ENCODE measurements at places on chromosomes 1 and 21.
A peak's percentile ranks its signal among the peaks of the same experiment; 100 is the strongest.

GRCh38 chr21:23574932-23575331 is 2032.3 kb downstream of the MRPL39 start:
- no peak for DNase-seq

GRCh38 chr1:165241952-165242351 is 114.6 kb downstream of the LMX1A start:
- no peak for DNase-seq

DNA sequence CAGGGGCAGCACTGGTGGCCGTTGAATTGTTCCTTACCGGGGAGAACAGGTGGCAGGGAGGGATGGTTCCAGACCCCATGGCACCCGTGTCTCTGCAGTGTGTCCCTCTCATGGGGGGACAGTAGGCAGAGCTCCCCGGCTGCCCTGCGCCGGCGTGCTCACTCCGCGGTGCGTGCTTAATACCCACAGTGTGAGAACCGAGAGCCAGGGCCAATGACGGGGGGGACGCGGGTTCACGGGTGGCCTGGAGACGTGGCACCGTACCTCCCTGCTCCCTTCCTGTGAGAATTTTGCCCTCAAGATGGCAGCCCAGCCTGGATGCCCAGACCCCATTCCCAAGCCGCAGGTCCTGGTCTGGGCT is 47.1 kb downstream of the PRDM16 start:
- DNase-seq, result no peak

- DNase-seq, result no peak
Measured at GRCh38 chr1:163842571-163842970, 520.8 kb downstream of the NUF2 start.

DNA sequence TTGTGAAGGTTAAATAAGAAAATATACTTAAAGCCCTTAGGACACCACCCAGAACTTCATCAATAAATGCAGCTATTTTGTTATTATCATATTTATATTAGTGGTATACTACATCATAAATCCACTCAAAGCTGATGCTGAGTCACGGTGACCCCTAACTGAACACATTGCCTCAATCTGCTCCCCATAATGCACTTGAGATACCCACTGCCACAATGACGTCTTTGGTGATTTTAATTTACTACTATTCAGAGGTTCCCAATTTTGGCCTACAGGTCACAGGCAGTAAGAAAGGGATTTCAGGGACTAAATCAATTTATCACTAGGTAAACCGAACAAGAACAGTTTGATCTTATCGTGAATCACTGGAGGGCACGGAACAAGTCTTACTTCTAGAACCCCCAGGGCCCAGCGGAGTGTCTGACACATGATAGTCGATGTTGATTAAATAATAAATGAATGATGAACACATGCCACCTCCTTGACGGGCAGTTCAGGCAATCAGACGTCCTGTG is 493 bp upstream of the CHD1L start:
- no peak for DNase-seq

- DNase-seq, result no peak
Measured at GRCh38 chr1:185775501-185775900, 41.3 kb downstream of the HMCN1 start.

- no peak for DNase-seq
Measured at GRCh38 chr1:19169642-19170041, 40.4 kb downstream of the UBR4 start.

- no peak for DNase-seq
Measured at GRCh38 chr1:116110567-116111523, at the start of gene MAB21L3. Gene MAB21L3, plus strand, starts transcription at chr1:116111399. Its CDS starts 1,217 bp downstream, at chr1:116112616.

GRCh38 chr1:61748566-61748965 is 6.3 kb downstream of the PATJ start:
- no peak for DNase-seq

DNA sequence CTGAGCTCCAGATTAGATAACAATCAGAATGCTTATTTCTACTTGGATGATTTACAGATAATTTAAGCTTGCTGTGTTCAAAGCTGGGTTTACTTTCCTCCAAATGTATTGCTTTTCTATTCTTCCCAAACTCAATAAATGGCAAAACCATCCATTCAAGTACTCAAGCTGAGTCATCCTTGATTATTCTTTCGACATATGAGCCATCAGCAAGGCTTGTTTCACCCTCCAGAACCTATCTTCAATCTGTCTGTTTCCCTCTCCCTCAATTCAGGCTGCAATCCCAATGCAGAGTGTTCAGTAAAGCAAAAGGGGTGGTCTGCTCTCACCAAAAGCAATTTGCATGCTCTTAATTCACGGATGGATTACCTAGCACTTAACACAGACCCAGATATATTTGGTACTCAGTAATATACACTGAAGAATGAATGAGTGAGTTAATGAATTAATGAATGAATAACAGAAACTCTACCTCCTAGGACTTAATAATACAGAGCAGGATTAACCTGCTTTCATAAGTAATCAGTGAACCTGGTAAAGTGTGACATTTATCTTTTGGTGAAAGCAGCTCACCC is 41.9 kb downstream of the DDR2 start:
- no peak for DNase-seq

GRCh38 chr1:23103001-23103889 is 65.4 kb downstream of the LUZP1 start:
- no peak for DNase-seq

GRCh38 chr1:2821966-2822620 is 20.6 kb upstream of the TTC34 start:
- DNase-seq, result peak; percentile 9

GRCh38 chr1:222781251-222781650 is 33.6 kb upstream of the DISP1 start:
- DNase-seq, result no peak

- no peak for DNase-seq
Measured at GRCh38 chr1:219128957-219129356, 44.7 kb upstream of the LYPLAL1 start.

DNA sequence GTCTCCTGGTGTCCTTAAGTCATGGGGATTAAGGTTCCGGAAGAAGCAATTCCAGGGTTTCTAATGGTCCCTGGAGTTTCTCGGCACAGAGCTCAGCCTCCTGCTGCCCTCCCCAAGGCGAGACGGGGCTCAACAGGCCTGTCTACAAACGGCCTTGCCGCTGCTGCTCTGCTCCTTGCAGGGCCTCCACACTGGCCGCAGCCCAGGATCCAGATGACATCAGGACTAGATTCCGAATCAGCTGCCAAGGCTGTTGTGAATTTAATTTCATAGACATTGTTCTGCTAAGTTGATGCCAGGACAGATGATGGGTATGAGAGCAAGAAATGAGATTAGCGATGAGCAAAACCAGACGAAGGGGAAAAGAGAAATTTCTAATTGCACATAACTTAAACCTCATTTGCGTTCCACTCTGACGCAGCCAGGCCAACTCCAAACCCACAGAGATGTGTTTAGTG is 103.6 kb upstream of the BACE2 start:
- DNase-seq, result no peak

DNA sequence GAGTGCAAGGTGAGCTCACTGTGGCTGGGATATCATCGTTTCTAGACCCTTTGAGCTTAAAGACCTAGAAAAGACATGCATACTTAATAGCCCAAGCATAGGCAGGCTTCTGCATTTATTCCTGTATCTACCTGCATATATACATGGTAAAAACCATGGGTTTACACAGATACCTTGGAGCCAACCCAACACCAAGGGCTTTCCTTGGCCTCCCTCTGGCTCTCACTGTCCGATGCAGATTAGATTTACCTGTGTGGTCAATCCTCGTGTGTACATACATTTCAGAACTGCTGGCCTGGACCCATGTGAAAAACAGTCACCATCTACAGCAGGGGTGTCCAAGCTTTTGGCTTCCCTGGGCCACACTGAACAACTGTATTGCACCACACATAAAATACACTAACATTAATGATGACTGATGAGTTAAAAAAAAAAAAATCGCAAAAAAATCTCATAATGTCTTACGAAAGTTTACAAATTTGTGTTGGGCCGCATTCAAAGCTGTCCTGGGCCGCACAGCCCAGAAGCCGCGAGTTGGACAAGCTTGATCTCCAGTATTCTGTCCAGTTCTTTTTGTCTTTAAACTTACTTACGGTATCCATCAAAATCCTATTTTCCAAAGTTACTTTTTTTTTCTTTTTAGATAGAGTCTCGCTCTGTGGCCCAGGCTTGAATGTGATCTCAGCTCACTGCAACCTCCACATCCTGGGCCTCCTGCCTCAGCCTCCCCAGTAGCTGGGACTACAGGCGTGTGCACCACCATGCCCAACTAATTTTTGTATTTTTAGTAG is 43.5 kb downstream of the WDR4 start:
- no peak for DNase-seq

- DNase-seq, result peak; percentile 3
Measured at GRCh38 chr1:111139324-111139955, 453 bp downstream of the DRAM2 start.

DNA sequence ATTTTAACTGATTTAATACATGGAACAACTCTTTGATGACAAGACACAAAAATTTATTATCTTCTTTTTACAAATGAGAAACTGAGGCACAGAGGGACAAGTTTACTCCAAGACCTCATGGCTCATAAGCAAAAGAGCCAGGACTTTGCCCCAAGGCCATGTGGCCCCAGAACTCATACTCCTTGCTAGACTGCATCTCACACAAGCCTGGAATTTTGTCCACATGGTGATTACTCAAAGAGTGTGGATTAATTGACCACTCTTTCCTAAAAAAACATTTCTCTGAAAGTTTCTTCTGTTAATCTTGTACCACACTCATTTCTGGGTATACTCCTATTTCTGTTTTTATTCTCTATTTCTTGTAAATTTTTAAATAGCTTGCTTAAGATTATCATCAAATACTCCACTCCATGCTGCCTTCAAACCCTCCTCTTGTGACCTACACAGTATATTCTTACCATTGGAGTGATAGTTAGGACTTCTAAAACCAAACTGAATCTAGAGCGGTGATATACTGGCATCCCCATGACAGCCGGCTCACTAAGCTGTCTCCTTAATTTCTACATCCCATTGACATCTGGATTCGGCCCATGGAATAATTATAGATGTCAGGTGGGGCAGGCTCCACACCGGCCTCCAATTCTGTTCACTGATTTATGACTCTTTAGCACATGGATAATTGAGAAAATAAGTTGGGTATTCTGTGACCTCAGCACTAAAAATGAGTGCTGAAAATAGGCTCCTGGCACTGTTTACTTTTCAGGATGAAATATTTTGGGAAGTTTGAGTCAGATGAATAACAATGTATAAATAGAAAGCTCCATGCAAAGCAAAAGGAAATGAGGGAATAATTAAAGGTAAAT is 16.1 kb downstream of the RGS4 start:
- no peak for DNase-seq

GRCh38 chr1:165431079-165431478 is 13.8 kb downstream of the RXRG start:
- DNase-seq, result no peak

DNA sequence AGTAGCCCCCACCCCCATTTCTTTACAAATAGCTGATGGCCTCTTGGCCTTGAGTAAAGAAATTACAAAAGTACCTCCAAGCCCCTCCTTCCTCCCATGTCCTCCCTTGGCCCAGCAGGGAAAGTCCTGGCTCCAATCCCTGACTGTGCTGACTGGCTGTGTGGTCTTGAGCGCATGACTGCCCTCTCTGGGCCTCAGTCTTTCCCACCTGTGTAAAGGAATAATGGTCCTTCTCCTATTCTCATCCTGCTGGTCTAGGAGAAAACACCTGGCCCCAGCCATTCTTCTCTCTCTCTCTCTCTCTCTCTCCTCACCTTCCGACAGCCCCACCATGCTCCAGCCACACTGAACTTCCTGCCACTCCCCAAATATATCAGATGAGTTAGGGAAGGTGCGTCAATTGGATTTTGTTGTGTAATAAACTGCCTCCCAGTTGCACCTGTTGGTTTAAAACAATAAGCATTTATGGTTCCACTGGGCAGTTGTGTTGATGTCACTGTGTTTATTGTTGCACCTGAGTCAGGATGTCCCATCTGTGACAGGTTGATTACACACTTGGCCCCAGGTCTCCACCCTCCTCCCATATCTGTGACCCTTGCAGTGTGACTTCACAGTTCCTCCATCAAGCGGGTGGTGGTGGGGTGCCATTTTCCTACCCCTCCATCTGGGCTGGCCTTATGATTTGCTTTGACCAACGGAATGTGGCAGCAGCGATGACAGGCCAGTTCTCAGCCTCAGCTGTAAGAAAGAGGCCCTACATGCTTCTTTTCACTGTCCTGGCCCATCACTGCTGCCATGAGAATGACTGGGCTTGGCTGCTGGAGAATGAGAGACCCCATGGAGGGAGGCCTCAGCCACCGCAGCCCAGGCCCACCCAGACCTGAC is 22.3 kb upstream of the LRP8 start:
- no peak for DNase-seq

- DNase-seq, result no peak
Measured at GRCh38 chr1:157277913-157278312, 139.7 kb upstream of the ETV3 start.

- DNase-seq, result no peak
Measured at GRCh38 chr1:116772648-116773045, 18.4 kb downstream of the CD2 start.

DNA sequence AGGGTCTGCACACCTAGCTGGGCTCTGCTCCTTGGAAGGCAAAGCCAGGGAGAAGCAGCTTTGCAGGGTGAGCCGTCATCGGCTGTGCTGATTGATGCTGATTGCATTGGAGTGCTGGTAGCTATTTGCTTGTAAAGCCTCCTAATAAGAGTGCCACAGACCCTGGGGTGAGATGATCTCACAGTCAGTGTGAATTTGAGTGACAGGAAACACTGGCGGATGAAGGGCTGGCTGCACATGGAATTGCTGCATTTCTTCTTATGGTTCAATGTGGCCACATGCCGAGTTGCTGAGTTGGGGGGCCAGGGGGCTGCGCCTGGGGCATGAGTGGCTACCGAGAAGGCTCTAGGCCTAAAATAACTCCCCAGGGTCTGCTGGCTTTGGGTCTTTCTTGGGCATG is 138.2 kb upstream of the CACNA1E start:
- DNase-seq, result no peak

DNA sequence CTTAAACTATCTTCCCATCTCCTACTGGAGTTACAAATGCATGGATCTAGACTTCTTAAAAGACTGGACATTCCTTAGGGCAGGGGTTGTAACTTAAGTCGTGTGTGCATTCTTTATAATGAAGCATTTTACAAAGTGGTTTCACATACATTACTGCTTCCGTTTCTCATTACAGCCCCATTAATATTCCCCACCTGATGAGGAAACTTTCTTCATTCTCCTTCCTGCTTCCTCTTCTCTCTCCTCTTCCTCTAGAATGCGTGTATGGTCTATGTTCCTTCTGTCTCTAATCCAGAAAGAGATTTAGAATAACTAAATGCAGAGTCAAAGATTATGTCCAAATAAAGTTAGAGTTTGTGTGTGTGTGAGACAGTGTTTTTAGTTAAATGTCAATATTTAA is 1.8 kb upstream of the CAP1 start:
- DNase-seq, result no peak

DNA sequence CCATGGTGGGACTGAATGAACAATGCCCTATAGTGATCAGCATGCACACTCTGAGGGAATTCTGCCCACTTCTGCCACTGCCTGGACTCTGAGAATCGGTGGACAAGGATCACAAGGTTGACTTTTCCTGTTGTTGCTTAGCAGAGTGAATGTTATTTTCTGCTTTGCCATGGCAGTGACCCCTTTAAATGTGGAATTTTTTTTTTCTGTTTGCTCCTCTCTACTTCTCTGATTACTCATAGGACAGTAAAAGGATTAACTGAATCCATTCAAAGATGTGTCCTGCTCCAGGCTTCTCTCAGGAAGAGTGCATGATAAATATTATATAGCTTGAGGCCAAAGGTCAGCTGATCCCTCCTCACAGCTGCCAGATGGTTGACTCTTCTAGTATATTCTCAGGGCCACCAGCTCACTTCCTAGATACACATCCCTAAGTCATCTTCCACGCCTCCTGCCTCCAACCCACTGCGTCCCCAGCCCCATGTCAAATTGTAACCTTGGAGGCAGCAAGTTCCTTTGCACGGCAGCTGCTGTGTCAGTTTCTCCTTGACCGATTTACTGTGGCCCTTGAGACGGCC is 74.0 kb upstream of the RALGPS2 start:
- no peak for DNase-seq
